ENCODE measurements at places on chromosomes 4 and X. TPM values are rescaled to one million over a fixed set of nuclear protein-coding genes. Genes with fewer than 3 reads are reported as not detected.

The ZBTB49 gene
- 4.8 TPM for total RNA-seq

The PGAM4 gene
- not detected for total RNA-seq

The TMEM255A gene
- total RNA-seq: 1.5 TPM

The MAML3 gene
- total RNA-seq: 31.4 TPM

The GAB3 gene
- total RNA-seq: 16.0 TPM

The CXCL9 gene
- total RNA-seq: not detected

The AREG gene
- total RNA-seq: 54.7 TPM

The HSFX4 gene
- not detected for total RNA-seq

The POF1B gene
- total RNA-seq: 1.0 TPM

The SMIM10L2A gene
- total RNA-seq: 2.1 TPM

The TRPC5OS gene
- total RNA-seq: not detected

The CT45A2 gene
- not detected for total RNA-seq

The RBM46 gene
- not detected for total RNA-seq

The TMEM35A gene
- 1.3 TPM for total RNA-seq
